ENCODE measurements at places on chromosomes 5 and 9.

GRCh38 chr5:76626738-76627137, 3.5 kb upstream of the F2RL2 start:
- DNase-seq, result no peak

- DNase-seq, result no peak
Observed at GRCh38 chr9:77956555-77956954, 75.1 kb downstream of the GNAQ start.

- no peak for DNase-seq
Observed at GRCh38 chr9:71895955-71896354, 15.0 kb downstream of the ABHD17B start.

GRCh38 chr9:80426992-80427391, 855.2 kb downstream of the TLE4 start:
- DNase-seq, result no peak

DNA sequence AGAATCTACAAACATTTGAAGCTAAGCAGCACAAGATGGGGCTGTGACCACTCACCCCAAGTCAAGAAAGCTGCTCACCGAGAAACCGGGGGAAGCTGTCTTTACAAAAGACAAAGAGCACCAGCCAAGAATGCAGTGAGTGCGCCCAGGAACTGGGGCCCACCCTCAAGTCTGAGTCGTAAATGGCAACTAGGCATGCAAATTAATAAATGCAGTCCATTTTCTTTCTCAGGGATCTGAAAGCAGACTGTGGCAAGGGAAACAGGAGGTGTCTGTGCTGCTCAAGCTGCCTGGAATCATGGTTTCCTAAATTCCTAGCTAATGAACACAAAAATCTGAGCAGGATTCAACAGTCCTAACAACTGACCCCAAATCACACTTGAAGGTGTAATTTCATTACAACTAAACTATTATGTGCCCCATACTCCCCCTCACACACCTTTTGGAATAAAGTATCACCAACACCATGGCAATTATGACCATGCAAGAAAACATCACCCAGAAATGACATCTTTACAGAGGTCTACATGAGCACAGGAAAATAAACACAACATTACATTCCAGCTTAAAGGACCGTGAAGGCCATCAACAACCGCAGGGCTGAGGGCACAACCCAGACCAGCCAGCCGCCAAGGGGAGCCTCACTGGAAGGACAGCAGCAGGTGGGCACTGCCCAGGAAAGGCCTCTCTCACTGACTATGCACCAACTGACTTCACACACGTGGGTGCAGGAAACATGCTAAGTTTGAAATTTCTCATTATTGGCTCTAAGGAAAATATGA, 17.6 kb downstream of the NSUN2 start:
- no peak for DNase-seq
